T-helper 2 cell treated with Interferon-gamma antibody and Interleukin-4, amounts not matched to agents 5 μg/mL and 100 μg/mL, for 36 hours (primary cell): ENCODE measurements at places on chromosomes 13 and 19.

GRCh38 chr13:94620286-94620896 is 18.7 kb downstream of the GPR180 start:
- no peak for DNase-seq

- DNase-seq, result no peak
Measured at GRCh38 chr13:104571161-104571892, 1505.1 kb upstream of the SLC10A2 start.

- no peak for DNase-seq
Measured at GRCh38 chr19:45254044-45254531, 3.0 kb downstream of the MARK4 start.

- DNase-seq, result no peak
Measured at GRCh38 chr13:51552027-51552426, 32.2 kb upstream of the WDFY2 start.

DNA sequence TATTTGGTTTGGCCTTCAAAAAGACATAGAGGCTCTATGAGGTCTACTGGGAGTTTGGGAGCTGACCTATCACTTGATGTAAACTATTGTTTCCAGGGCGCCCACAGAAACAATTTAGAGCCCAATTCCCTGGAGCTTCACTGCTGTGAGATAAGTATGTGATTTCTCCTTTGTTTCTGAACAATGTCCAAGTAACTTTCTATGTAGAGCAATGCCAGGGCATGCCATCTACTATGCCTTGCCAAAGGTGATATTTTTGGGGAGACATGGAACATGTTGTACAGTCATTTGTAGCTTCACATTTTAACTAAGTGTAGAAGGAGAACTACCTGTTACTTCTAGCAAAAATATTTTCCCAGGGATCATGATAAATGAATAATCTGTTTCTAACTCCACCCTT is 872.6 kb downstream of the GPC5 start:
- DNase-seq, result no peak

- DNase-seq, result peak; percentile 17
Measured at GRCh38 chr19:18520848-18521691, 800 bp downstream of the ELL start.

DNA sequence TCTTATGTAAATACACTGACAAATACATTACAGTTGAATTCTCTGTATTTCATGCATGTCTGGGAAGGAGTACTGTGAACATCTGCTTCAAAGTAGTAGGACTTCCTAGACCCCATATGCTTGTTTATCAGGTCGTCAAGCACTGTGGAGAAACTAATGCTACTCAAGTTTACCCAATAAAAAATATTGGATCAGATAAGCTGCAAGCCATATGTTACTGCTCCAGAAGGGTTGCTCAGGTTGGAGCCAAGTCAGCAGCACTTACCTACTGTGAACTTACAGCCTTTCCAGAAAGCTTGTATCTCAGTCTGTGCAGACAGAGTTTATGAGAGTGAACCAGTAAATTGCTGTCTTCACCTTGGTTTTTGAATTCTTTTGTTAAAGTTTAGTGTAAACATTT is 36.2 kb downstream of the SLAIN1 start:
- DNase-seq, result no peak

- DNase-seq, result no peak
Measured at GRCh38 chr19:28024920-28025319, 1188.0 kb downstream of the UQCRFS1 start.

GRCh38 chr13:29379281-29379680 is 216.2 kb downstream of the SLC7A1 start:
- no peak for DNase-seq

DNA sequence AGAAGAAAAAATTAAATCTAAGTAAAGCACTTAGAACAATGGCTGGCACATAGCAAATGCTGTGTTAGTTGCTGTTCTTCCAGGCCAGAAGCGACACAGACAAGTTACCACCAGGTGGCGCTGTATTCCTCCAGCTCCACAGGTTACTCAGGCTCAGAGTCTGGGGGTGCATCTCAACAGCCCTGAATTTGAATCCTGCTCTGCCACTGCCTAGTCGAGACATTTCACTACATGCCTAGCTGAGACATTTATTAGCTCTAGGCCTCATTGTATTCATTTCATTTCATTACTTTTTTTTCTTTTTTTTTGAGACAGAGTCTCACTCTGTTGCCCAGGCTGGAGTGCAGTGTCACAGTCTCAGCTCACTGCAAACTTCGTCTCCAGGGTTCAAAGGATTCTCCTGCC is 16.4 kb upstream of the CYP2B6 start:
- peak; percentile 53 for DNase-seq

- DNase-seq, result peak; percentile 37
Measured at GRCh38 chr13:20182231-20182846, 10.4 kb downstream of the GJB2 start.

DNA sequence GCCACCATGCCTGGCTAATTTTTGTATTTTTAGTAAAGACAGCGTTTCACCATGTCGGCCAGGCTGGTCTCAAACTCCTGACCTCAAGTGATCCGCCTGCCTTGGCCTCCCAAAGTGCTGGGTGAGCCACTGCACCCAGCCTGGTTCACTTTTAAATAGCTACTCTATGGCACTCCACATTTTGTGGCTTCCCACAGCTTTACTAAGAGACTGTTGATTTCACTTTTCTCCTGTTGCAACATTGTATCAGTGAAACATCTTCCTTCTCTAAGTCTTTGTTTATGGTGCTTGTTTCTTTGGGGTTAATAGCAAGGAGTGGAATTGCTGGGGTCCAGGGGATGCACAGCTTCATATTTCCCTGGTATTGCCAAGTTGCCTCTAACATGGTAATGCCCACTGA is 12.3 kb downstream of the TMEM38A start:
- DNase-seq, result no peak

DNA sequence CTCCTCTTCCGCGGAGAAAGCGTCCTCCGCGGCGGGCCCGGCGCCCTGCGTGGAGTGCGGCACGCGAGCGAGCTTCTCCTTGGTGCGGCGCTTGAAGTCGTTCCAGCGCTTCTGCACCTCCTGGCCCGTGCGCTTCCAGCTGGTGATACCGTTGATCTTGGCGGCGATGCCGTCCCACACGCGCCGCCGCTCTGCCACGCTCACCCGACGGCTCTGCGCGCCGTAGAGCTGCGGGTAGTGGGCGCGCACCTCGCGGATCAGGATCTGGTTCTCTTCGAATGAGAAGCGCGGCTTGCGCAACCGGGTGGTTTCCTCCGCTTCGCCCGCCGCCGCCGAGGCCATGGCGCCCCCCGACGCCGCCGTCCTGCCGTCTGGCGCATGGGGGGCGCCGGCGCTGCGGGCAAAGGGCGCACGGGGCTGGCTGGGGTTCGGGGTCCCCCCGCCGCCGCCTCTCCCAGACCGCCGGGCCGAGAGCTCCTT is 941 bp downstream of the MYPOP start:
- no peak for DNase-seq

DNA sequence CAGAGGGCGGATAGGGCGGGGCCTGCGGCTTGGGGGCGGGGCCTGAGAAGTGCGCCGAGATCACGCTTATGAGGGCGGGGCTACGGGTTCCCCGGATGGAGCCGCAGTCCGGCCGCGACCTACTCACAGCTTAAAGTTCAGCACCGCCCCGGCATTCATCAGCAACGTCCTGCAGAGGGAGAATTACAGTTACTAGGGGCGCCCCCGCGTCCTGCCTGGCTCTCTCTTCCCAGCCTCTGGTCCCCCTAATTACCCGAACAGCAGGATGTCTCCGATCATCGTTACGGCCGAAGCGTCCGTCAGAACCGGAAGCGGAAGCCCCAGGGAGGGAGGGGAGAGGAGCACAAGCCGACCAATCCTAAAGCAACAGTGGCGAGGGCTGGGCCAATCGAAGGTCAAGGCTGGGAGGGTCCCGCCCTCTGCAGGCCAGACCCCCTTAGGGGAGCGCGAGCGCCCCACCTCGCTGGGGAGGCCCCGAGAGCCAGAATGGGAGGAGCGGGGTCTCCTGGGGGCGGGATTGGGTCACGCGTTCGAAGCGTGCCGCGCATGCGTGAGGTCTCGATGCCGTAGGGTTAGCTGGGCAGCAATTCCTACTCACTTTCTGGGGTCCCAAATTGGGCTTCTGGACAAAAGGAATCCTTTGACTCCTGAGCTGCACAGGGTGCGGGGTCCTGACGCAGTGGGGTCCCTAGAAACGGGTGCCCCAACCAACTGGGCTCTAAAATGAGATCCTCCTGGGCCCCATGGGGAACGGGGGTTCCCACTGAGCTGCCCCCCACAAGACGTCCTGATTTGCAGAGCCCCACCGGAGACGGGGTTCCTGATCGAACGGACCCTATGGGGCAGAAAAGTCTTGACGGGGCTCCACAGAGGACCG is at the start of gene SMIM7:
SMIM7 (minus strand) TSS at position 313 of the 877 bp plus-strand sequence; CDS start at position 279, 34 bp downstream.
- peak; percentile 98 for DNase-seq

GRCh38 chr19:46386151-46386550 is 27.2 kb downstream of the CCDC8 start:
- DNase-seq, result no peak

DNA sequence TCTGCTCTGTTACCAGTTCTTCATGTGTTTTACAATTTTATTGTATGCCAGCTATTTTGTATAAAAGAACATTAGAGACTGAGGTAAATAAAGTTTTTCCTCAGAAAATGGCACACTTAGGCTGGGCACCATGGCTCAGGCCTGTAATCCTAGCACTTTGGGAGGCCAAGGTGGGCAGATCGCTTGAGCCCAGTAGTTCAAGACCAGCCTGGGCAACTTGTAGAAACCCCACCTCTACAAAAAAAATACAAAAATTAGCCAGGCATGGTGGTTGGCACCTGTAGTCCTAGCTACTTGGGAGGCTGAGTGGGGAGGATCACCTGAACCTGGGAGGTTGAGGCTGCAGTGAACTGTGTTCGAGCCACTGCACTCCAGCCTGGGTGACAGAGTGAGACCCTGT is 32.0 kb downstream of the CCDC8 start:
- DNase-seq, result no peak

DNA sequence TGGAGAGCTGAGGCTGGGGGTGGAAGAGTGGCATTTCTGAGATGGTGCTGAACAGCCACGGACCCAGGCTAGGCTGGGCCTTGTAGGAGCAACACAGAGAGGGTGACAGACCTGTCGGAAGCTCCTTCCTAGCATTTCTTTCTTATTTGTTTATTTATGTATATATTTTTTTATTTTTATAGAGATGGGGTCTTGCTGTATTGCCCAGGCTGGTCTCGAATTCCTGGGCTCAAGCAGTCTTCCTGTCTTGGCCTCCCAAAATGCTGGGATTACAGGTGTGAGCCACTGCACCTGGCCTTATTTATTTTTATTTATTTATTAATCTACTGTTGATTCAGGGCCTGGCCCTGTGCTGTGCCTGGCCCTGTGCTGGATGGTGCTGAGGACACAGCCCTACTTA is 6.5 kb downstream of the CIC start:
- DNase-seq, result no peak

GRCh38 chr13:21517576-21517975 is 58.5 kb upstream of the ZDHHC20 start:
- no peak for DNase-seq

DNA sequence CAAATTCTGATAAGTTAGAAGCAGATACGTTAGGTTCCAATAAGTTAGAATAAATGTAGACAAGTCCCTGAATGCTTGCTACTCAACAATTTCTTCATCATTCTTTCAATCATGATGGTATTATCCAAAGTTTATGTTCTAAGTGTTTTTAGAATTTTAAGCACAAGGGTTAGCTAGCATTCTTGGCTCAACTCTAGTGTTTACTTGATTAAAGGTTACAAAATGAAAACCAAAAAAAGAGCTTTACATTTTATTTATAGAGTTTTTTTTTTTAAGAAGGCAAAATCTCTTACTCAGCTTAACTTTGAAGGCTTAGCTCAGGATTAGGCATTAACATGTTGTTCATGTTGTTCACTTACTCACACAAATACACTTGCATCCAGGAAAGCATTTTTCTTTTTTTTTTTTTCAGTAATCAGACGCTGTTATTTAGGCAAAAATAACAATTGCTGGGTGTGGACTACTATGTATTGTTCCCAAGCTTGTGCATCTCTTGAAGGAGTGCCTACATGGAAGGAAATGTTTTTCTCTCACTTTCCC is 420.6 kb downstream of the DCT start:
- DNase-seq, result no peak

DNA sequence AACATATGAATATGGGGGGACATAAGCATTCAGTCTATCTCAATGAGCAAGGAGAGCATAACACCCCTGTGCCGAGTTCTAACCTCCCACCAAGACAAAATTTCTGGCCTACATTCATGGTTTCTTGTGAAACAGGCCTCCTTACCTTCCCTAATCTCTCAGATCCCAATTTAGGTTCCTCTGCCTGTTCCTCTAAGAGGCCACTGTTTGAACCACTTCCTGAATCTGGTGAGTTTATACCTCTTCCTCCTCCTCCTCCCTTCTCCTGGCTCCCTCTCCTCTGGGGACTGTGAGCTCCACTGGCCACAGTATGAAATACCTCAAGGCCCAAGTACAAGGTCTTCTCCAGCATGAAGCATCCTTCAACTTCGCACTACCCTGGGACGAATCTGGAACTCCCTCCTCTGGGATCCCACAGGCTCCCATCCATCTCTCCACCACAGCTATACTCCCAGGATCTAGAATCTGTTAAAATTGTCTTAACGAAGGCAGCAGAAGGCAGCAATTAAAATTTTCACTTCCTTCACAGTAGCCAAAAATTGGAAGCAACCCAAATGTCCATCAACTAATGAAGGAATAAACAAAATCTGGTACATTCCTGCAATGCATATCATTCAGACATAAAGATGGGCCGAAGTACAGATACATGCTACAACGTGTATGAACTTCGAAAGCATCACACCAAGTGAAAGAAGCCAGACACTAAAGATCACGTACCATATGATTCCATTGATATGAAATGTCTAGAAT is 7.8 kb upstream of the SIGLECL1 start:
- no peak for DNase-seq

GRCh38 chr13:110593430-110594130 is 21.8 kb upstream of the NAXD start:
- DNase-seq, result no peak

DNA sequence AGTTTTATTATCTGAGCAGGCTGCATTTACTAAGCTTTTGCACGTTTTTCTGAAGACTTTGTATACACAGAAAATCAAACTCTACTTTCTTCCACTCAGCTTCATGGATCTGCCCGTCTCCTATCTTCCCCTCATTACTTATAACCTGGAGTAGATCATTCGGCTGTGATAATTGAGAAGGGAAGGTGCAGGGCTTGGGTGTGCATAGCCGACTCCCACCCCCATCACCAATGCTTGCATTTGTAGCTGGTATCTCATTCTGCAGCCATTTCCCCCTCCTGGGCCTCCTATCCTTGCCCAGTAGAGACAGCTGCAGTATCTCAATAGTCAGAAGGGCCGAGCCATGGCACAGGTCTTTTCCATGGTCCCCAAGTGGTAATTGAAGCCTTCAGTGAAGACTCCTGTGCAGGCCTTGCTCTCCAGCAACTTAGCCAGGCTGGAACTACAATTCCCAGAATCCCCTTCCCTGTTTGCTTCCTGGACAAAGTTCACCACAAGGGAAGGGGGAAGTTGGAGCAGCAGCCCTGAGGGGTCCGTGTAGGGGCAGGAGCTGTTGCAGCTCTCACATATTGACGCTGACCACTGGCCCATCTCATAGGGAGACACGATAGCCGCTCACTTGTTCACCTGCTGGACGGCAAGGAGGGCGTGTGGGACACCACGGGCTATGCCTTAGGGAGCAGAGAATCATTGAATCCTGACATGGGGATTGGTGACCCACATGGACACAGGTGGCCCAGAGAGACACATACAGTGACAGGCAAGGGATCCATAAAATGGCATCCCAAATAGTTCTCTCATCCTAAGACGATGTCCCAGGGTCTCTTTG is 2.1 kb upstream of the SIGLEC8 start:
- DNase-seq, result no peak

GRCh38 chr13:110349239-110349638 is 42.2 kb downstream of the COL4A2 start:
- no peak for DNase-seq

- DNase-seq, result no peak
Measured at GRCh38 chr19:37564624-37565369, 29.8 kb downstream of the ZNF571 start.

GRCh38 chr13:108828086-108828815 is 198.8 kb downstream of the MYO16 start:
- no peak for DNase-seq
